ENCODE measurements at places on chromosomes 3 and 15.
A peak's percentile ranks its signal among the peaks of the same experiment; 100 is the strongest.

DNA sequence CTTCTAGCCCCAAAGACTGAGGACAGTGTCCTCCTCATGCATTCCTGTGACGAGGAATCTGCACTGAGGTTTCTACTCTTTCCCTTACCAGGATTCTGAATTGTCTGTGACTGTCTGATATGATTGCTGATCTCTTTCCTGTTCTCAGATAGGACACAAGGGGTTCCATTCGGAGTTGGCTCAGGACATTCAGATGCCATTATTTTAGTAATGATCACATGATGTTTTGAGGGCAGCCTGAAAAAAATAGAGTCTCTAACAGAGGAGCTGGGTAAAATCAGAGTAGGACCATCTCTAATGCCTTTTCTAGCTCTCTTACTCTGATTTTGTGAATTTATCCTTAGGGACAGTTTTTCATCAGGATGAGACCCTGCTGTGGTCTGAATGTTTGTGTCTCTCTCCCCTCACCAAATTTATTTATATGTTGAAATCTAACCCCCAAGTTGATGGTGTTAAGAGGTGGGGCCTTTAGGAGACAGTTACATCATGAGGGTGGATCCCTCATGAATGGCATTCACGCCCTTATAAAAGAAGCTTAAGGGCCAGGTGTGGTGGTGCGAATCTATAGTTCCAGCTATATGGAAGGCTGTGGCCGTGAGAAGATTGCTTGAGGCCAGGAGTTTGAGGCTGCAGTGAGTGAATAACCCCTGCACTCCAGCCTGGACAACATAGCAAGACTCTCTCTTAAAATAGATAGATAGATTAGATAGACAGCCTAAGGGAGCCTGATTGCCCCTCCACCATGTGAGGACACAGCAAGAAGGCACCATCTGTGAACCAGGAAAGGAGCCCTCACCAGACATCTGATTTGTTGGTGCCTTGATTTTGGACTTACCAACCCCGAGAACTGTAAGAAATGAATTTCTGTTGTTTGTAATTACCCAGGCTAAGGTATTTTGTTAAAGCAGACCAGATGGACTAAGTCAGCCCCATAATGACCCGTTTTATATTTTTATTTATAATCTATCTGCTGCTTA is 24.4 kb downstream of the FNDC3B start:
- no peak for ATAC-seq

GRCh38 chr3:37163262-37164015 is 10.9 kb downstream of the LRRFIP2 start:
- ATAC-seq: peak; percentile 58

DNA sequence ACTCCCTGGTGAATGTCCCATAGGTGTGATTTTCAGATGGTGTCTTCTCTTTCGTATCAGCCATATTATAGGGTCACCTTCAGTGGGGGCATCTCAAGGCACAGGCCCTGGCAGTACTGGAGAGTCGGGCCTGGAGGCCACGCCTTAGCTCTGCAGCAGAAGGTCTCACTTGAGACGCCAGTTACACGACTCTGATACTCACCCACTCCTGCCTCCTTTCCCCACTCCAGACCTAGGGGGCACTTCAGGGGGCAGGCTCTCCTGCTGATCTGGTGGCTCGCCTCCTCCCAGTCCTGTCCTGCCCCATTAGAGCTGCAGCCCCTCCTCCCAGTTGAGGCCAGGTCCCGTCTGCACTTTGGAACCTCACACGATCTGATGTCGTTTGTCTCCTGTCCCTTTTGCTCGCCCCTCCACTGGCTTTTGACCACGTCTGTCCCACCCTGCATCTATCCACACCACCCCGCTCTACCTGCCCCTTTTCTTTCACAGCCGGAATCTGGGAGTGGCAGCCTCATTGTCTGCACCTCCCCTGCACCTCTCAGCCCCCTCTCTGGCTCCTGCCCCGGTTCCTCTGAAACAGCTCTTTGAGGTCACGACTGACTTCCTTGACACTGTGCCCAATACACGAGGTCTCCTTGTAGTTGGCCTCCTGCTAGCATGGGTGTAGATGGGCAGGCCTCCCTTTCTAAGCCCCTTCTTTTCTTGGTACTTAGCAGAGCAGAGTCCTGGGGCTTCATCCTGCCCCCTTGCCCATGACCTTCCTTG is 181.9 kb downstream of the NSMCE3 start:
- no peak for ATAC-seq

DNA sequence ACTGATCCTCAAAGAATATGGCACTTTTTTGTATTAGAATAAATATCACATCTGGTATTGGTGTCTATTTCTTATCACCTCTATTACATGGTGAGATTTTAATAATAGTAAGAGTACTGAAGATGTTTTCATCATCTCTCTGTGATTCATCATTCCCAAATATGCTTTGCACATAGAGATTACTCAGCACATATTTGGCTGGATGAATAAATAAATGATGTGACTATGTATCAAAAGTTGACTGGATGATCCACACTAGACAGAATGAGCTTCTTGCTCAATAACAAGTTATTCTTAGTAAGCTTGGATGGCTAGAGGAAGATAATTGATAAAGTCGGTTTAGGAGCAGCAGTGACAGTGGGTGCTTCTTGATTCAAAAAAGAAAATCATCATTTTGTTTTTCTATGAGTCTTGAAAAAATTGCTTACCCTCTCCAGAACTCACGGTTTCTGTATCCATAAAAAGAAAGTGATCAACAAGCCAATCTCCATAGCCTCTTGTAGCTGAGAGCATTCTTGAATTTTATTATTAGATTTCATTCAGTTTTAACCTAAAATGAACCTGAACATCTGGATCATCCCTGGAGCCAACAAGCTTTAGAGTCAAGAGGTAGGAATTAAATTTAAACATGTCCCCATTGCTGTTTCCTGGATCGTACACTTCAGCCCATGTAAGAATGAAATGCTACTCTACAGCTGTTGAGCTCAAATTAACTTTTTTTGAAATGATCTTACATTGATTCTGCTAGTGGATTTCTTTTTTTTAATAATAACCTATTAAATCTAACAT is 104.8 kb upstream of the OSTN start:
- no peak for ATAC-seq

- no peak for ATAC-seq
Observed at GRCh38 chr15:42190370-42190769, 17.7 kb downstream of the VPS39 start.

DNA sequence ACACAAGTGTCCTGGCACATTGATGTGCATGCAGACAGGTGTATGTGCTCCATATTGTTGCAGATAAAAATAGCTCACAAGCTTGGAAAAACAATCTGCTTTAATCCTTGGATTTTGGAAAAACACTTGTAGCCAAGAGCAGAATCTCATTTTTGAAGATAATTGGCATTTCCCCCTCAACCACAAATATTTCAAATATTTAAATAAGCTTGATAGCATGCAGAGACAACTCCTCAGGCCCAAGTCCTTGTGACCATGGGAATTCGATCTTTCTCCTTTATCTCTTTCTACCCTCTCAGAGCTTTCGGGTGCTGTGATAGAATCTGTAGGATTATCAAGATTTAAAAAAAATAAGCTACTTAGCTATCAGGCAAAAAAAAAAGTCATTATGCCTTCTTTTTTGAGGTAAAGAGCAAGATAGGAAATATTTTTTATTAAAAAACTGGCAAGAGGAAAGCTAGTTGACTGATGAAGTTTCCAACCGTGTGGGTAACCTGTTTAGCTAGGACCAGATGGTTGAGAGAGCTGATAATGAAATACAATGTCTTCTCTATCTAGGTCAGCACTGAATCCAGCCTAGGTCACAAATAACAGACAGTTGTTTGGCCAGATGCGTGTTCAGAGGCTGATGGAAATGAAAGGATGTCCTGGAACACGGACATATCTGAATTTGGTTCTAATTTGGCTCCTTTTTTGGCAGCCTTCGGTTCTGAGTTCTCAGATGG is 54.9 kb upstream of the SNRK start:
- no peak for ATAC-seq

DNA sequence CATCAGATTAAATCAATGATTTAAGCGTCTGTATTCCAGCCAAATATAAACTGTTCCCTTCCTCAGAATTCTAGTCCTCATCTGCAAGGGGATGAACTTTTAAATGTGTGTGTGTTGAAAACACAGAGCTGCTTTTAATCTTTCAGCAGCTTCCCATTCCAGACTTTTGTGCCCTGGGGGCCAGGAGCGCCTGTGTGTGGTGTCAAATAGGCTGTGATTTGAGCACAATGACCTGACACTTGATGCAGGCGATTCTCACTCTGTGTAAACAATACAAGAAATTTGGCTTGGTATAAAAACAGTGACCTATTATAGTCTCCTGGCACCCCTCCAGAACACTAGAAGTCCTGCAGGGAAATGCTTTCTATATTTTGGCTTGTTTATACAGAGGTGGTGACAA is 274.6 kb upstream of the ROPN1 start:
- no peak for ATAC-seq

GRCh38 chr15:35928847-35929246 is 382.9 kb upstream of the DPH6 start:
- ATAC-seq: no peak
